Cortex of kidney (tissue), 1 donor: ENCODE measurements at places on chromosomes 1 and 21.

GRCh38 chr1:170010443-170010842 lies 64.1 kb downstream of the KIFAP3 start:
- no peak for DNase-seq

DNA sequence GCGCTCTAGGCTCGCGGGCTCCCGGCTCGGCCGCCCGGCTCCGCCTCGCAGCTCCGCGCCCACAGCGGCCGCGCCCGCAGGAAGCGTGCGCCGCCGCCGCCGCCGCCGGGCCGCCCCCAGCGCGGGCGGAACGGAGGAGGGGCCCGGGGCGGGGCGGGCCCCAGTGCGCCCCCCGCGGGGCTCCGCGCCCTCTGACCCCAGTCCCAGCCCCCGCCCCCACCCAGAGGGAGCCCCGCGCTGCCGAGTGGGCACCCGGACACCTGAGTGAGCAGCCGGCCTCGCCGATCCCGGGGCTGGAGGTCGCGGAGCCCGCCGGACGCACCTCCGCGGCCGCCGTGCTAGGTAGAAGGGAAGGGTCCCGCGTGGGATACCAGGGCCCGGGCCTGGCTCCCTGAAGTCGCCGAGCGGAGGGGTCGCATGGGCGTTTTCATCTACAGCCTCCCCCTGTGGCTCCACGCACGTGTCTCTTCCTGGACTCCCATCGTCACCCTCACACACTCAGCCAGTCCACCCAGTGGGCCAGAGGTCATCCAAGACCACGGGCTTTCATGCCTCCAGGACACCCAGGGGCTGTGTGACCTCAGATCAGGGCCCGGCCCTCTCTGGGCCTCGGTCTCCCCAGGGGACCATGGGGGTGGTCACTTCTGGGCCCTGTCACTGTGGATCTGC lies at the start of gene SDC3:
SDC3 (minus strand) TSS at position 63 of the 669 bp plus-strand sequence. CDS start 172 bp downstream, outside the sequence.
- no peak for DNase-seq

DNA sequence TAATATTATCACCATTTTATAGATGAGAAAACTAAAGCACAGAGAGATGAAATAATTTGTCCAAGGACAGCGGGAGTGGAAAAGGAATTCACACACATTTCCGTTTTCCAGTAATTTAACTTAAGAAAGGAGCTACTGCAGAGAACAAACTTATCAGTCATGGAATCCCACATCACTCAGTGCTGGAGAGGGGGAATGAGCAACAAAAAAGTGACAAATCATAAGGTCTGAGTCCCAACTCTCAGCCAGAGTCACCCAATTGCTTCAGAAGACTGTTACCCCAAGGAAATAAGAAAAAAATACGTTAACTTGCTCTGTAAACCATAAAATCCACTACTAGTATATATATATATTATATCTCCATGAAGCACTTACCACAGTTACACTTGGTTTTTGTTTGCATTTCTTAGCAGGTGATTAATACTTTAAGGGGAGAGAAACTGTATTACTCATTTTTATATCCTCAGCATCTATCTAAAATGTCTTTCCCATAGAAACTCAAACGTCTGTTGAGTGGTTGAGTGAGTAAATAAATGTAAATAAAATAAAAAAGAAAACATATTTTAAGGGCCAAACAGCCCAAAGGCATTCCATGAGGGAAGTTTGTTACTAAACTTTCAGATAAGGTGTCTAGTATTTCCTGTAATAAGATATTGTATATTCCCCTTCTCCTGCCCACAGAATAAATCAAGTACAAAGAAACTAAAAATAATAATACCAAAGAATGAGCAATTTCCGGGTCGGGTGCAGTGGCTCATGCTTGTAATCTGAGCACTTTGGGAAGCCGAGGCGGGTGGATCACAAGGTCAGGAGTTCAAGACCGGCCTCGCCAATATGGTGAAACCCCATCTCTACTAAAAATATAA lies 76.8 kb downstream of the SLC45A1 start:
- no peak for DNase-seq

DNA sequence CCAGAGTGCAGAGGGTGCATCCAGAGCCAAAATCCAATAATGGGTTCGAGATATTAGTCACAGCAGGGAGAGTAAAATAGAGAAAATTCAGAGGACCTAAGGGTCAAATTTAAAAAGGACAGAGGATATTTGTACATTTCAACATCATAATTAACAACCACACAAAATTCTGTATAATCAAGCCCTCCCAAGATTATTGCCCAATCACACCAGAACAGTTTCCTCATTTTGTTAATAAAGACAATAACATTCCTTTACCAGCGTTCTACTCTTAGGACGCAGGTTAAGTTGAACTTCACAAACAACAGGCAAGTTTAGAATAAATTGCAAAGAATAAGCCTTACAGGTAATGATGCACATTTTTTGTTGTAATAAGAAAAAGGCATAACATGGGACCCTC lies 462.8 kb downstream of the PTPRC start:
- DNase-seq = no peak

- DNase-seq = no peak
Observed at GRCh38 chr1:200626853-200627534, 6.4 kb upstream of the KIF14 start.

DNA sequence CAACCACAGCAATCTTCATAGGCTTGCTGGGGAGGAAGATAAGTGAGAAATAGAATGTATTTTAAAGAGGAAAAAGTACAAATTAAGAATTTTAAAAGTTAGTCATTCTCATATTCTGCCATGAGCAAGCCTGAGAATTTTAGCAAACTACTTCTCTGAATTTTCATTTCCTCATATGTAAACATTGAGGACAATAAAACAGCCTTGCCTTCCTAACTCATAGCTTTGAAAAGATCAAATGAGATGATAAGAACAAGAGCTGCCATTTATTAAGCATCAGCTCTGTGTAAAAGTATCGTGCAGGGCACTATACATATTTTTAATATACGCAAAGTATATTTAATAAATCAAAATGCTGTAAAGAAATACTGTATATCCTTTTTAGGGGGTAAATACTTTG lies 286.0 kb downstream of the NFIA start:
- no peak for DNase-seq

DNA sequence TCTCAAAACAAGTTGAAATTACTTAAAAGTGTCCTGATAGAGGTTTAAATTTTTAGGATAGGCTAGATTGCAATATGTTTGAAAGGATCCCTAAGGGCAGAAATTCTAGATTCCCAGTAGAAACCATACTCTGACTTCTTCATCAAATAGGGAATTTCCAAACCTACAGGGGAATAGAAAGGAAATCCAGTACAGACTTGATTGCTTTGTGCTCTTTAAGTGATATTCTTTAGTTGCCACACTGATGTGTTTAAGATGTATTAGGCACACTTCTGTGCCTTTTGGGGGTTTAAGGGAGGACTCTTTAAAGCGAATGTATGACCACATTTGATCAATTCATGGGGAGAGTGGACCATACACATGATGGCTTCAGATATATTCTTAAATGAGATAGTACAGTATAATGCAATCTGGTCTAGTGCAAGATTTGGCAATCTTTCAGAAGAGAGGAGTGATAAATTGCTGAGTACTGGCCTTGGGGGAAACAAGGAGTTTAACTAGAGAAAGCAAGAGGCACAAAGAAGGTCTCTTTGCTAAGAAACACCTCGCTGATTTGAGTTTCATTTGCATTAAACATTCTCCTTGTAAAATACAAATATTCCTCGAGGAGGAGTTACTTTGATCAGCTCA lies 268.8 kb upstream of the NR5A2 start:
- no peak for DNase-seq

DNA sequence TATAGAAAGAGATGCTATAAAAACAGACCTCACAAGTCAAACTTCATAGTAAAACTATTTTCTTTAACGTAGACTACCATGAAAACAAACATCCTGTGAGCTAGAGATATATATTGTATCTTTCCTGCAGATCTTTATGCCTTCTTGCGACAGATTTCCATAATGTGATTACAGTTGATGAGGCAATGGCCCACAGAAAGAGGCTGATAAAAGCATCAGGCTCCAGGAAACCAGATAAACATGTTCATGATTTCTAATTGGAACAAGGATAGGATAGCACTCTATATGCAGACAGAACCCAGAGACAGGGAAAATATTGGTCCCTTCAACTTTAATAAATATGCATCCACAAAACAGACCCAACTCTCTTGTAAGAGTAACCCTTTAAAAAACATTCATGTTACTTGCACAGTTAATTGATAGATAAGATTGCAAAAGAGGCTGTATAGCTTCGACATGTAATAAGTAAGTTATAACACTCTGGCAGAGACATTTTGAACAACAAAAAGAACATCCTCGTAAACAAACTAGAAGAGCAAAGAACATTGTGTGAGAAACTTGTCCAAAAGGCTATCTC lies 329.4 kb downstream of the AGBL4 start:
- no peak for DNase-seq

DNA sequence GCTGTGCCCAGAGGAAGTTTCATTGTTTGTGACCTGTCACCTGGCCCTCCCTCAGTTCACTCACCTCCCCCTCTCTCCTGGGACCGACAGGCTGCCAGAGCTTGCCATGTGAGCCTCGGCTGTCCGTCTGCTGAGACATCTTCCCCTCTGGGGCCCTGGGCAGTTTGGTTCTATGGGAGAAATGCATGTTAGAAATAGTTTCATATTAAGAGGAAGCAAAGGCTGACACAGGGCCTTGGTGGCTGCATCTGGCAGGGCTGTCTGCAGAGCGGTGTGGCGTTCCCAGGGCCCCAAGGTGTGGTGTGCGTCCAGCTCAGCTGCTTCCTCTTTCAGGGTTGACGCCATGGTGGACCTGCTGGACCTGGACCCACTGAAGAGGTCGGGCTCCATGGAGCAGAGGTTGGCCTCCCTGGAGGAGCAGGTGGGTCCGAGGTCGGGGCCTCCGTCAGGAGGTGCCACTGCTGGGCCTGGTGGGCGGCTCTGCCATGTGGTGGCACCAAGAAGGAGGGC lies 31.9 kb upstream of the LRRC3 start:
- DNase-seq = no peak

- DNase-seq = no peak
Observed at GRCh38 chr1:193971595-193971994, 785.2 kb upstream of the B3GALT2 start.

GRCh38 chr1:53276153-53276901 lies 38.0 kb upstream of the MAGOH start:
- no peak for DNase-seq

DNA sequence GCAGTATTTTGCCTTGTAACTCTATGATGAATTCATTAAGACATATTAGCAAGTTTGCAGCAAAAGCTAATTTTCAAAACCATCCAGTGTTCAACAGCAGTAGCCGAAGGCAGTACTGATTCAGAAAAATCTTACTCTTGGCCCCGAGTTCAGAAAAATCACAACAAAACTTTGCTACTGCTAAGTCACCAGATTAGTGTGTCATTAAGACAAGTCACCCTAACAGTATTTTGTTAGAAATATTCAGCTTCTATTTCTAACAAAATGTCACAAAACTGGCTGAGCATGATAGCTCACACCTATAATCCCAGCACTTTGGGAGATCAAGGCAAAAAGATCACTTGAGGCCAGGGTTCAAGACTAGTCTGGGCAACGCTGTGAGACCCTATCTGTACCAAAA lies 8.2 kb downstream of the GTF2B start:
- DNase-seq = no peak

GRCh38 chr1:30607723-30608122 lies 115.7 kb downstream of the MATN1 start:
- no peak for DNase-seq

GRCh38 chr1:94259635-94260289 lies 22.4 kb upstream of the ARHGAP29 start:
- DNase-seq = no peak

DNA sequence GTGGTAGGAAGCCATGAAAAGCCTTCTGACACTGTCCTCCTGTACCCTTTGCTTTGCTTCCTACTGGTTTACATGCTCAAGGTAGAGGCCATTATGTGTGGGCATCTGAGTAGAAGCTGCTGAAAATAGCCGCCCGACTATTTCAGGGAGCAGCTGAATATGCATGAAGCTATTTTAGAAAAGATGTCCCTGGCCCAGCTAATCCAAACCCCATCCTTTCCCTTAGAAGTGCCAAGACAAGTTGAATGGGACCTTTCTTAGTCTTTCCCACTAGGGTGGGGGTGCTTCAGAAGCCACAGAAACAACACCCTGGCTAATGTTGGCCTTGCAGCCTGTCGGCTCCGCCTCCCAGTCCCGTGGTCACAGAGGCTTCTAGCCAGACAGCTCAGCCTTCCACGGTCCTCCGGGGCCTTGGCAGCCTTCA lies 205.1 kb upstream of the EDN2 start:
- DNase-seq = no peak

DNA sequence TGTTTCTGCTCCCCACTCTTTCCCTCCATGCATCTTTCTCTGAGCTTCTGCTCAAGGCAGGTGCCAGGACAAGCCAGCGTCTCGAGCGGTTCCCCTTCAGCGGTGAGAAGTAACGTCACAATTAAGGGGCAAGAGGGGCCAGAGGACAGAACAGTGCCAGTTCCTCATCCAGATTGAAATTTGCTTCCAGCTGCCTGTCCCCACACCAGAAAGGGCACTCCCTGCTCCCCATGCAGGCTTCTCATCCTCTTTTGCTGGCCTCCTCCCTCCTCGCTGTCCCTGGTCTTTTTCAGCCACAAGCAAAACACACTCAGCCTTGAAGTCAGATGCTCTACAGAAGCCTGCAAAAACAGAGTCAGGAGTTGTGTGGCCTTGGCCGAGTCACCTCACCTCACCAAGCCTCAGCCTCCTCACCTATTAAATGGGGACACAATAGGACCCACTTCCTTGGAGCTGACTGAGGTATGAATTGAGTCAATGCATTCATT lies 35.0 kb upstream of the ECE1 start:
- DNase-seq = no peak

DNA sequence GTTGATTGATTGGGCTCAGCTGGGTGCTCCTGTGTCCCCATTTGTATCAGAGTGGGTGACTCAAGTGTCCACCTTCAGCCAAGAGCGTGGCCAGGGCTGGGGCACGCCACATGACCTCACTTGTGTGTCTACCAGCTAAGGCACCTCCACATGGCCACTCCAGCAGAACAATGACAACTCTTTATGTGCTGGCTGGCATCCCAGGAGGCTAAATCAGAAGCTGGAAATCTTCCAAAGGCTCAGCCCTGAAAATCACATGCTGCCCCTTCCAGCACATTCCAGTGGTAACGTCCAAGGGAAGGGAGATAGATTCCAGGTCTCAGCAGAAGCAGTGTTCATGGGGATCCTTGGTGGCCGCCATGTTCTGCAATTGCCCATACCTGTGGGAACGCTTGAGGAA lies 585.5 kb downstream of the AJAP1 start:
- no peak for DNase-seq

DNA sequence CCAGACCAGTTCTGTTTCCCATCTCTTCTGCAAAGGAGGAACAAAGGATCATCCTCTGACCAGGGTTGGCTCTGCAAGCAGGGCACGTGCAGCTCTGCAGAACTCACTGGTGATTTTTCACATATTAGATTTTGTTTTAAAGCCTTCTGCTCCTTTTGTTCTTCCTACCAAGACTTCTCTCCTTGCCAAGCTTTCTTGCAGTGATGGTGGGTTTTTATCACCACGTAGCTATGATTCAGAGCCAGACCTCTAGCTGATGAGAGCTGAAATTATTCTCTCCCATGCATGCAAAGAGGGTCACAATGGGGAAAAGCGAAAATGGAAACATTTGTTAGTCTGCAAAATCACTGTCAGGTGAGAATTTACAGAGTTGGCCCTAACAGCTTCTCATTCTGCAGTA lies 225.2 kb downstream of the KCNH1 start:
- no peak for DNase-seq

- no peak for DNase-seq
Observed at GRCh38 chr1:84957966-84958365, 38.9 kb downstream of the MCOLN2 start.

GRCh38 chr1:3652548-3653285 lies 401 bp downstream of the TP73 start:
- DNase-seq = no peak
